ENCODE measurements at places on chromosomes 5 and 9. TPM values are rescaled to one million over a fixed set of nuclear protein-coding genes. Genes with fewer than 3 reads are reported as not detected.

SLC6A18 gene
- total RNA-seq: not detected

- DNase-seq: no peak
Observed at GRCh38 chr5:140245341-140245740, 57.6 kb downstream of the PFDN1 start.

ANKRD18A gene
- total RNA-seq: not detected

DNA sequence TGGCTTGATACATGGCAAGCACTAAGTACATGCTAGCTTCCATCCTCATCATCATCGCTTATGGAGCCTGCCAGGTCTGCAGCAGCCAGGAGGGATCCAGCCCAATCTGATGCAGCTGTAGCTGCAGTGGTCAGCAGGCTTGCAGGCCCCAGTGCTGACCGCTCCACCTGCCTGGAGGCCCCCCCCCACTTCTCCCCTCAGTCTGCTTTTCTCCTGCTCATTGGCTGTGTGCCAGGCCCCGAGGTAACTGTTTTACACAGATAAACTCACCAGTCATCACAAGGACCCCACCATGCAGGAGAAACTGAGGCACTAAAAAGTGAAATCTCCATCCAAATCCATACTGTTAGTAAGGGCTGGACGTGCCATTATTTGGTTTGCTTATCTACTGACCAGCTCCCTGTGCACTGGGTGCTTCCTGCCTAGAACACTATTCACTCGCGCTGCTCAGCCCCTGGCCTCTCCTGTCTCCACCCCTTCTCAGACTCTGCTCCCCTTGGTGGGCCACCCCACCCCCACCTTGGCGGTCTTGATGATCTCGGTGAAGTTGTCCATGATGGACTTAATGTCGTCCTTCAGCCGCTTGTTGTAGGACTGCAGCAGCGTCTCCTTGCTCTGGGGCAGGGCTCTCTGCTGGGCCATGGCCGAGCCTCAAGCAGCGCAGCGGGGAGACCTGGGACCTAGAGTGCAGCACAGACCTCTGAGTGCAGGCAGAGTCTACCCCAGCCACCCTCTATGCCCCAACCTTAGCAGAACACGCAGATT lies 1.7 kb downstream of the MED22 start:
- DNase-seq: no peak

OR2S2 gene
- not detected for total RNA-seq

GRCh38 chr5:61748121-61748520 lies 416.1 kb downstream of the ZSWIM6 start:
- DNase-seq: no peak

- no peak for DNase-seq
Observed at GRCh38 chr5:108661590-108662219, 86.0 kb upstream of the FER start.

- DNase-seq: peak; percentile 84
Observed at GRCh38 chr5:7412409-7412808, 16.5 kb downstream of the ADCY2 start.
